ENCODE measurements at places on chromosomes 2 and 18.

DNA sequence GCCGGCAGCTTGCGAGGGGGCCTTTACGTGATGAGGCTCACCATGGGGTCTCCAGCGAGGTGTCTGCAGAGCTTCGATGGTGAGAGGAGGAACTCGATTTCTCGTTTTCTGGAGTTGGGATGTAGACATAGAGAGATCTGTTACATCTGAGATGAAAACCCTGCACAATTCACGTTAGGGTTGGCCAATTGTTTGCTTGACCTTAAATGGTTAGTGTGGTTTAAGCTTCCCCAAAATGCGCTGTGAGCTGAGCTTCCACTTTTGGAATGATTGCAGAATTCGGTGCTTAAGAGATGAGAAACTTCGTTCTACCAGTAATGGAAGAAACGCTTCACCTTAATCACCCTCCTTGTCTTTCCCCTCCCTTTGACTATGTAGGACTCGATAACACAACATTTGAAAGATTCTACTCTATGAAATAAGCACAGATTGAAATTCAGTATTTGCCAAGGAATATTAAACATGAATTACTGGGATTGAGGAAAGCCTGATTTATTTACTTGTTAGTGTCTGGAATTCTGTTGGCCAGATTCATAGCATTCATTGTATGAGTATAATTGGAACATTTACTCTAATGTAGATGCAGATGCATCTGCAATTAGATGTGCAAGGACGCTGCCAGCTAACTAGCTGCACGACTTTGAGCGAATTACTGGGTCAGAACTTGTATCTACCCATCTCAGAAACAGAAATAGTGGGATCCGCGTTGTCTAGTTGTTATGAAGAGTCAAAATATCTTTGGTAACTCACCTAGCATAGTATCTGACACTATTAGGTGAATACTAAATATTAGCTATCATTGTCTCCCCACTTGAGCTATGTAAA is 1.6 kb upstream of the KLF7 start:
- peak; percentile 81 for DNase-seq

DNA sequence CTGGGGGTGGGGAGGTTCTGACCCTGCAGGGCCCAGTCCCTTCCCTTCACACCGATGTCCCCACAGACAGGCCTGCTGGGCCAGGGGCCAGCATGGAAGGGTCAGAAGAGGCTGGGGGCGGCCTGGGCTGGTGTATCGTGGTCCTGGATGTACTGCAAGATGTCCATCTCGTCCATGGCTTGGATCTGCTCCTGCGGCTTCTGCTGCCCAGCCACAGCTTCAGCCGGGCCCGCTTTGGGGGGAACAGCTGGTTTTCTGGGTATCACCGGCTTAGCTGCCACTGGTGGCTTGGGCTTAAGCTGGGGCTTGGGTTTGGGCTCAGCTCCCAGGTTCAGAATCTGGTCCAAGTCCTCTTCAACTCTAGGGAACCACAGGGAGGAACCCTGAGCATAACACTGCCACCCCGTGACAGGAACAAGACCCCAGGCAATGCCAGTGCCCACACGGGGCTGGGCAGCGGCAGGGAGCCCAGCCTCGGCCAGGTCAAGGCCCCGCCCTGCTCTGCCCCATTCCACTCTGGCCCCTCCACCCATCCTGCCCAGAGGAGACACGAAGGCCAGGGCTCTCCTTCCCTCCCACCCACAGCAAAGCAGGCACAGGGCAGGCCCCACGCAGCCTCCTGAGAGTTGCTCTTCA is 31.9 kb downstream of the HS1BP3 start:
- DNase-seq: no peak

- DNase-seq: no peak
Observed at GRCh38 chr2:144501118-144501517, 18.8 kb downstream of the ZEB2 start.

- no peak for DNase-seq
Observed at GRCh38 chr2:116585669-116586327, 1228.7 kb upstream of the DDX18 start.

GRCh38 chr2:226795281-226796011 is 4.2 kb downstream of the IRS1 start:
- no peak for DNase-seq

- DNase-seq: peak; percentile 73
Observed at GRCh38 chr2:45173513-45173912, 164.3 kb upstream of the SIX2 start.

DNA sequence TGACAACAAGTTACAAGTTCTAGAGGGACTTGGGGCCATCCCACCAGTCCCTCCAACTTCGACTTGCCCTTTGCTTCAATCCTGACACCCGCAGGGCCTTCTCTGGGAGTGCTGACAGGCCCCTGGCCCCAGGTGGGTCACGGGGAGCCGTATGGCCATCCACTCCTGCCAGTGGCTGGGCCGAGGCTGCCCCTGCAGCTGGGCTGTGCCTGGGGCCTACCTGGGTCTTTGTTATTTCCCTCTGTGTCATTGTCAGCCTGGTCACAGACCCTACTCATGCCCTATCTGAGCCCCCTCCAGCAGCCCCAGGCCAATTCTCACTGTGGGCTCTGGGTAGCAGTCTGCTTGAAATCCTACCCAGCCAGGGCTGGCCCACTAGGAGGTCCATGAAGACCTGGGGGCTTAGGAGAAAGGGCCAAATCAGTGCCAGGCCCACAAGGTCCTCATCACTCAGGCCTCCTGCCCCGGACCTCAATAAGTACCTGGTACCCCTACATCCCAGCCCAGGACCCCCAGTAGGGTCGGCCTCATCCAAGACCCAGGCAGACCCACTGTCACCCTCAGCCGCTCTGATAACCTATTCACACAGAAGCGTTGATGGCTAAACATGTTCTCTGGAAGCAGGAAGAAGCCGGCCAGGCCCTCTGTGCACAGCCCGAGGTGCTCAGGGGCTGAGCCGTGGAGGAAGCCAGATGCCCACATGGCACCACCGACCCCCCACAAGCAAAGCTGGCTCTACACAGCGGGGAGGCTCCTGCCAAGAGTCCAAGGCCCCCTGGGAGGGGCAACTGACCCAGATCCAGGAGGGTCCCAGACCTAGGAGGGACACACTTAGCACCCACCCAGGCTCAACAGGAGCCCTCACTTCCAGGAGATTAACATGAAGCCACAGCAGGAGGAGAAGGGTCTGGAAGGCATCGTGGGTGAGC is 57.7 kb downstream of the BIN1 start:
- DNase-seq: no peak

GRCh38 chr2:156695020-156695419 is 258.8 kb downstream of the GPD2 start:
- DNase-seq: no peak

DNA sequence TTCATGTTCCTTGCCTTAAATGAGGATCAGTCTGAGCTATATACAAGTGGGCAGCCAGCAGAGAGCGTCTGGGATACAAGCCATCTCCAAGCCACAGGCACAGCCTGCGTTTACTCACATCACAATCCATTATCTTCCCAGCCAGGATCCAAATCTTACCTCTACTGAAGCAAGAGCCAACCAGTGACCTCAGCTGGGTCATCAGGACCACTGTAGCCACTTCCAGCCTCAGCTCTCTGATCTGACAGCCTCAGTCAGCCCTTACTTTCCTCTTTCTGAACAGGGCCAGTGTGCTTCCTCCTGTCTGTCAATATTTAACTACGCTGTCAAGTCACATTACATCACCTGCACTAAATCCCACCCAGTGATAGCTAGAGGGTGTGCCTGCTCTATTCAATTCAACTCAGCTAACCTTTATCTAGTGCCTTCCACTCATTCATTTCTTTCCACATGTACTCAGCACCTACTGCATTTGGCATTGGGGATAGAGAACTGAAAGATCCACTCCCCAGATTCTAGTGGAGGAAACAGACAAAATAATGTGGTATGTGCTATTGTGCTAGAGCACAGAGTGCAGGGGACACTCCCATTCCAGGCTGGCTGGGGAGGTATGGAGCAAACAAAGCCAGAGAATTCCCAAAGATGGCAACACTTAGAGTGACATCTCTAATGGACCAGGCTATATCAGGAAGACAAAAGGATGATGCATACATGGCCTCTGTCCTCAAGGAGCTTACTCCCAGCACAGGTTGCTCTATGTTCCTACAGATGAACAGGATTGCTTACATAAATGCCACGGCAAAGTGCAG is 146.5 kb downstream of the NCKAP5 start:
- DNase-seq: no peak

GRCh38 chr2:29601872-29602271 is 319.5 kb downstream of the ALK start:
- no peak for DNase-seq

GRCh38 chr2:150846691-150847090 is 359.2 kb upstream of the RND3 start:
- no peak for DNase-seq

GRCh38 chr2:144524118-144525009 is 4.4 kb upstream of the ZEB2 start:
- DNase-seq: no peak

- DNase-seq: no peak
Observed at GRCh38 chr18:27428716-27429475, 243.8 kb upstream of the CHST9 start.

DNA sequence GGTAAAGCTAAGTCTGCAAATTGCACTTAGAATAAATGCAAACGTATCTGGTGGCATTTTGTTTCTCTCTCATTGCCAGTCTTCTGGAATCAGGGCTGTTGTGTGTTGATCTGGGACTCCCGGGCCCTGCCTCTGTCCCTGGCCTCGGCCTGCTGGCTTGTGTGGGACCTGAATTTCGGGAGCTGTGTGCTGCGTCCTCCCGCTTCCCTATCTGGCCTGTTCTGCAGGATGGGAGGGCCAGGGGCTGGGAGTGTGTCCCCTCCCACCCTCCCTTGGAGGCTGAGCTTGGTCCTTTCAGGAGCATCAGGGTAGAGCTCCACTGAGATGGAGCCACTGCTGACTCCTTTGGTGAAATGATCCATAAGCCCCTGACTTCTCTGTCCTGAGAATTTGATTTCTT is 118.5 kb downstream of the ACKR3 start:
- no peak for DNase-seq

DNA sequence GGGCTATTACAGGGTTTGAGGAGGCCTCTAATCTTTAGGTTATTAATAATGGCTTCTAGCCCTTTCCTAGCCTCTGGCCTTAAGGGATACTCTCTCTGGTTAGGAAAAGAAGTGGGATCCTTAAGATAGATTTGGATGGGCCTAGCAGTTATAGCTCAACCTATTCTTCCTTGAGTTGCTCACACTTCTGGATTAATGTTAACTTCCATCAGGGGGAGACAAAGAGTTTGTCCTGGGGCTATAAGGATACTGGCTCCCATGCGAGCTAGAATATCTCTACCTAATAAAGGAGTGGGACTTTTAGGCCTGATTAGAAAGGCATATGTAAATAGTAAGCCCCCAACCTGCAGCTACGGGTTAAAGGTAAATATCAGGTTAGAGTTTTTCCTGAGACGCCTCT is 14.3 kb upstream of the PTH2R start:
- DNase-seq: no peak

DNA sequence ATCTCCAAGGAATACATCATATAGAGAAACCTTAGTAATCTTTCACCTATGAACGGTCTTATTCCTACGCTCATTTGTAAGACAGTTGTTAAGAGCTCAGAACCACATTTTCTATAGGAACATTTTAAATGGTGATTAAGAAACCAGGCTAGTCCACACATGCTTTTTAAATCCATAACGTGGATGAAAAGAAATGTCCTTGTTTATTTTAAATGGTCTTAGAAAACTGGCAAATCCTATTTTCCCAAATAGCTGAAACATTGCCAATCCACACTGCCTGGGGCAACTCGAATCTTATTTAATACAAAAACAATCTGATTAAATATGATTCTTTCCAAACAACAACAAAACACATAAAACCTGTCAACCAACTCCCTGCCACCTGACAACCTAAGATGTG is 23.7 kb downstream of the METTL8 start:
- no peak for DNase-seq

DNA sequence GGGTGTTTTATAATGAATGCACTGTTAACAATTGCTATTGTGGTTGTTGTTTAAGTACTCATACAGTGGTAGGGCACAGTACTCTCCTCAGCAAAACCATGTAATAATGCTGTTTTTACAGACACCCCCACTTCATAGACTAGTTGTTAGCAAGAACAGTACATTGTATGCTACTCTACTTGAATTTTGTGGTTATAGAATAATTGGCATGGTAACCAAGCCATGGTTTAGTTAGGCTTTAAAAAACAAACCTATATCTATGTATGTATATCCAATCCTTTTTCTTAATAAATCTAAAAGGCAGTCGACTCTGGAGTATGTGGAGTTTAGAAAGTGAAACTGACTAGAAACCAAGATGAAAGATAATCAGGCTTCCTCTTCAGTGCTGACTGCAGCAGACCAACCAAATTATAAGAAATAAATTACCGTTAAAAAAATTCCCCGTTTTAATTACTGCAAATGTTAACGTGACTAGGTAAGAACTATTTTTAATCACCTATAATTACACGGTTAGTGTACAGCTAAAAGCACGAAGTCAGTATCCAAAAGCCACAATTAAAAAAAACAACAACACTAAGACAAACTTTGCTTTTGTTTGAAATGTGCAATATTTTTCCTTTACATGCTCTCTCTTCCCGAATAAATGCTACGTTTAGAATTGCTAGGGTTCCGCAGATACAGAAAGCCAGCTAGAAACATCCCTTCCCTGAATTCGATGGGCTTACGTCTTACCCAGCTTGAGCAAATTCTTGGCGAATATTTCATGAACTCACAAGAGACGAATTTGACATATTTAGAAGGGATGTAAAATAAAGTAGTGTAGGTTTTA is 113.3 kb upstream of the SERTAD2 start:
- DNase-seq: peak; percentile 34

DNA sequence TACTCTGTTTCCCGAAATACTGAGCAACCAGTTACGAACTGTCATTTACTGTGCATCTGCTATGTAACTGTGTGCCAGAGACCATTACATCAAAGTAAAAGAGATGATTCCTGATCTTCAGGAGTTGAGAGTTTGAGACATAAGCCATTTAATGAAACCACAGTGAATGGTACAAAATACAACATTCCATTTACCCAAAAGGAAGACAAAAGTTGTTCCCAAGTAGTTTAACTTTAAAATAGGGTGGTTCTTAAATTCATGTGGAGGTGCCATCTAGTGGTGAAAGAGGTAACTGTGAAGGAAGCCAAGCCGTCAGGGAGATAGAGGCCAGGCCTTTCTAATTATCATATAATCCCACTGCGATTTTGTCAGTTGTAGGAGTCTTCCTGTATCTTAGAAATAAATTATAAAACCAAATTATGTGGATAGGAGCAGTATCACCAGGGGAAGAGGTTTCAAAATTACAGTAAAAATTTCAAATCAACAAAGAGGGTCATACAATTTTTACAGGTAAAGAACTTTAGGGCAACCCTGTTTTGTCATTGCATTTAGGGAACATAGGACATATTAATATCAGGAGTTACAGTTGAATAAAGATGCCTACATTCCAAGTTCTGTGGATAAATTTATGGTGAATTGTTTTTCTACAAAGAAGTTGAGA is 67.7 kb downstream of the EPAS1 start:
- peak; percentile 73 for DNase-seq

GRCh38 chr2:42947809-42948600 is 155.6 kb upstream of the HAAO start:
- DNase-seq: no peak

- DNase-seq: peak; percentile 59
Observed at GRCh38 chr2:71595569-71595968, 142.2 kb downstream of the DYSF start.

- no peak for DNase-seq
Observed at GRCh38 chr2:57937456-57937855, 109.2 kb upstream of the VRK2 start.

GRCh38 chr2:8598295-8599165 is 83.3 kb upstream of the ID2 start:
- DNase-seq: peak; percentile 96

- peak; percentile 62 for DNase-seq
Observed at GRCh38 chr2:12008425-12009061, 262.1 kb downstream of the LPIN1 start.

- no peak for DNase-seq
Observed at GRCh38 chr2:110729106-110729505, 3.3 kb upstream of the ACOXL start.

All from fibroblast of skin of right quadriceps (primary cell).